ENCODE measurements at places on chromosomes 7 and 10.

GRCh38 chr7:118844748-118845147 lies 620.2 kb downstream of the ANKRD7 start:
- DNase-seq: no peak

DNA sequence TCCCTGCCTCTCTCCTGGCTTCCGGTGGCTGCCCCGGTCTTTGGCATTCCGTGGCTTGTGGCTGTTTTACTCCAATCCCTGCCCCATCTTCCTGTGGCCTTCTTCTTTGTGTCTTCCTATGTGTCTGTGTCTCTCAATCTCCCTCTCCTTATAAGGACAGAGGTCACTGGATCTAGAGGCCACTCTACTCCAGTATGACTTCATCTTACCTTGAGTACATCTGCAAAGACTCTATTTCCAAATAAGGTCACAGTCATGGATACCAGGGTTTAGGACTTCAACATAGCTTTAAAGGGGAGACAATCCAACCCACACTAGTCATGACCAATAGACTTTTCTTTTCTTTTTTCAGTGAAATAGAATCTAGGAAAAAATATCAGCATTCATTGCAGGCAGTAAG lies 153.3 kb upstream of the INSYN2A start:
- no peak for DNase-seq

DNA sequence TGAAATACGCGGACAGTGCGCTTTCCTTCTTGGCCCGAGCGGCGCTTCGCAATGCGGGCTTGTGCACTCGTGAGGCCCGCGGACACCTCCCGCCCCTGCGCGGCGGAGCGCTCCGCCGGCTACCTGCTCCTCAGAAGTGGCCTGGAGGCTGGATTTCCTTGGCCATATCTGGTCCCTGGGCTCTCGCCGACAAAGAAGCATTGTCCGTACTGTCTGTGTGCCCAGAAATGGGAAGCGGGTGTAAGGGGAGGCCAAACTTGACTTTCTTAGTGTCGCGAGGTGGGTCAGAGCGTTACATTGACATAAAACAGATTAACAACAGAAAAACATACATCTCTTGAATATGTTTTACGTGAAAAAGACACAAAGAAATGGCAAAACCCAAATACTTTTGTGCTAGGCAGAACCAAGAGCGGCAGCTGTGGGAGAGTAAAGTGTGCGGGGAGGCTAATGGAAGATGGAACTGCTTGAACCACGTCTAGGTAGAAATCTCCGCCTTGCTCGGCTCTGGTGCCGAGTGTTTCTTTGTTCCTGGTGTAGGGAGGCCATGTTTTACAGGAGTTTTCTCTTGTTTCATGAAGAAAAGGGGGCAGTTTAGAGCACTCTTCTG lies 1.4 kb downstream of the LANCL2 start:
- DNase-seq: no peak

GRCh38 chr7:155860840-155861479 lies 48.7 kb upstream of the SHH start:
- DNase-seq: no peak

DNA sequence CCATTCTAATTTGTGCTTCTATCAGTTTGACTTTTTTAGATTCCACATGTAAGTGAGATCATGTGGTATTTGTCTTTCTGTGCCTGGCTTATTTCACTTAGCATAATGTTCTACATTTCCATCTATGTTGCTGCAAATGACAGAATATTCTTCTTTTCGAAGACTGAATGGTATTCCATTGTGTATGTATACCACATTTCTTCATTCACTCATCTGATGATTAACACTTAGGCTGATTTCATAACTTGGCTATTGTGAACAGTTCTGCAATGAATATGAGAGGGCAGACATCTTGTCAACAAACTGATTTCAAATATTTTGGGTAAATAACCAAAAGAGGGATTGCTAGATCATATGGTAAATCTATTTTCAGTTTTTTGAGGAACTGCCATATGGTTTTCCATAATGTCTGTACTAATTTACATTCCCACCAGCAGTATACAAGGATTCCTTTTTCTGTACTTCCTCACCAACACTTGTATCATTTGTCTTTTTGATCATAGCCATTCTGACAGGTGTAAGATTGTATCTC lies 52.9 kb downstream of the ZNF22 start:
- no peak for DNase-seq
